ENCODE measurements at places on chromosomes 3 and 15.

DNA sequence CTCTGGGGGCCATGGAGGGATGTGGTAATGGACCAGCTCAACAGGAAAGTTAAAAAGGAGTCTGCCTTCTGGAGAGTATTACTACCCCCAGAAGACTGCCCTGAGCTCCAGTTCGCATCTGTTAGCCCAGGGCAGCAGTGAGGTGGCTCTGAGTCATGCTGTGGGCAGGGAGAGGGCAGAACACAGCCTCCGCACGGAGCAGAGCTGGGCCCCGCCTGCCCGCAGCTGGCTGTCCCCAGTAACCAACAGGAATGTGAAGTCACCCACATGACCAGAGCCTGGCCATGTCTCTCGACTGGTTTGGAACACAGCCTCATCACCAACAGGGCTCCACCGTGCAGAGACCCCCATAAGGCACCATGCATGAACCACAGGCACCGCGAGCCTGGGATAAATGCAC lies 62.1 kb downstream of the CYFIP1 start:
- DNase-seq: no peak

GRCh38 chr3:23099677-23100076 lies 103.5 kb upstream of the UBE2E2 start:
- no peak for DNase-seq

- no peak for DNase-seq
Measured at GRCh38 chr3:194962056-194962455, 276.4 kb downstream of the FAM43A start.

DNA sequence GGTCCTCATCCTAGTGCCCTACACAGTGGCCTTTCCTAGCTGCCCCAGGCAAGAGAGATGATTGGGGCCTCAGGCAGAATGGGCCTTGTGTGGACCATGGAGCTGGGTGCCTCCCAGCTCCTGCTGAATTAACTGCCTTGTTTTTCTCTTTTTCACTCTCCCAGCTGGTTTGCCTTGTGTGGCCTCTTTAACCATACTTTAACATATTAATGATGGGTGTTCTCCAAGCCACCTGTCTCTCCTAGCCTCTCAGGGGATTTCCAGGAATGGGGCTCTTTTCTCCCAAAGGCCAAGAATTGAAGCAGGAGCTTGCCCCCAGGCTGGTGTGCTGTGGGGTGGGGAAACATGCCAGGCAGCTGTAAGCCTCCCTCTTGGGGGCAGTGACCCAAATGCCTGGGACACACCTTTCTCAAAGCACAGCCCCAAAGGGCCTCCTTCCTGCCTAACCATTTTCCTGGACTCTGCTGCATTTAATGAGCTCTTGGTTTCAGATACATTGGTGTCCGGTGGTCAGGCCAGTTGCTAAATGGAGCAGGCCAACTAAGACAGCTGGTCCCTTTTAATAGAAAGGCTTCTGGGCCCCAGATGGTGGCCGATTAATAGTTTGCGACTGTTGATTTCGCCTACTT lies 5.6 kb downstream of the ALPK3 start:
- peak; percentile 94 for DNase-seq

- no peak for DNase-seq
Measured at GRCh38 chr15:55800216-55800615, 57.3 kb upstream of the PRTG start.

- DNase-seq: no peak
Measured at GRCh38 chr3:195817578-195818135, 5.9 kb upstream of the MUC4 start.

DNA sequence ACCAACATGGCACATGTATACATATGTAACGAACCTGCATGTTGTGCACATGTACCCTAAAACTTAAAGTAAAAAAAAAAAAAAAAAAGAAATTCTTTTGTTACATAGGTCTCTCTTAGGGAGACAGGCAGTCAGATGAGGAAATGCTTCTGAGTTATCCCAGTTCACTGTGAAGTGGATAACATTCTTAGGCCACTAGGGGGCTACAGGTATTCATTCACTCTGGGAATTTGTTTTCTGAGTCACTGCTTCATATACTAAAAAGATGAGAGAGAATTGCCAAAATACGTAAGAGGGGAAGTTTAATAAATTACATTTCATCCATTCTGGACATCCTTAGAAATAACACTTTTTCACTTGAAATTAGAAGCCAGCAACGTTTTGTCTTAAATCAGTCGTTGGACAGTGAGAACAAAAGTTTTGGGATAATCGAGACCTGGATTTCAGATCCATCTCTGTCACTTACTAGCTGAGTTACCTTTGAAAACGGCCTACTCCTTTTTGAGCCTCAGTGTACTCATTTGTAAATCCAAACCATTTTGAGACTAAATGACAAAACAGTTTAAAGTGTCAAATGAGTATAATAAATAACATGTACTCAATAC lies 738.4 kb upstream of the ALCAM start:
- peak; percentile 53 for DNase-seq

- peak; percentile 29 for DNase-seq
Measured at GRCh38 chr15:67543348-67543718, 830 bp downstream of the MAP2K5 start.

GRCh38 chr3:25349828-25350724 lies 78.0 kb upstream of the RARB start:
- DNase-seq: no peak

- DNase-seq: no peak
Measured at GRCh38 chr3:42872718-42873117, 3.0 kb downstream of the CYP8B1 start.

DNA sequence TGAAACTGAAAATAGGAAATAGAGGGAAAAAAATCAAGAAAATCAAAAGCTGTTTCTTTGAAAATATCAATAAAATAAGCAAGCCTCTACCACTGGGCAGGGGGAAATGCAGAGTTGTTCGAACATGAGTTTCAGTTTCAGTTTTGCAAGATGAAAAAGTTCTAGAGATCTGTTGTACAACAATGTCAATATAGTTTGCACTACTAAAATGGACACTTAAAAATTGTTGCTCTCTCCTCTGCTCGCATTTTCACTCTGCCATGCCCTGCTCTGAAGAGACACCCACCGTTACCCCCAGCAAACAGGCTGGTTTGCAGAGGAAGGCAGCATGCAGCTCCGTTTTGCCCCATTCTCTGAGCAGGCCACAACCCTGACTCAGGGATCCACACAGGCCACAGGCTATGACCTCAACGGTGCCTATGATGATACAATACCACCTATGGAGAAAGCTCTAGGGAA lies 64.5 kb downstream of the ZNF148 start:
- DNase-seq: no peak

DNA sequence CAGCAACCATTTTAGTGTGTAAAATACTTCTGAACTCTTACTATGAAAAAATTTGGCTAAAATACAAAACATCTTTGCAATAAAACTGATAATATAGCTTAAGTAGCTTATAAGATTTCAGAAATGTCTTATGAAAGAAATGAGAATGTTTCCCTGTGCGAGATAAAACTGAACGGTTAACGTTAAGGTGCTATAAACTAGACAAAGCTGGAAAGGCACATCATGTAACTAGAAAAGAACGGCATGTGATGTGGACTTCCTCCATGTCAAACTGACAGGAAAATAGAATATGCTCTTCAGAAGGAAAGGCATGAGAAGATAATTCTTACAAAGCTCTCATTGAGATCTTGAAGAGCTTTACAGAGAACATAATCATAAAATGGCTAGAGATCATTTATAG lies 36.5 kb downstream of the NCK1 start:
- DNase-seq: no peak

GRCh38 chr15:33116198-33116597 lies 78.3 kb downstream of the FMN1 start:
- DNase-seq: peak; percentile 91

- DNase-seq: peak; percentile 76
Measured at GRCh38 chr3:188400494-188401243, 246.7 kb downstream of the LPP start.

DNA sequence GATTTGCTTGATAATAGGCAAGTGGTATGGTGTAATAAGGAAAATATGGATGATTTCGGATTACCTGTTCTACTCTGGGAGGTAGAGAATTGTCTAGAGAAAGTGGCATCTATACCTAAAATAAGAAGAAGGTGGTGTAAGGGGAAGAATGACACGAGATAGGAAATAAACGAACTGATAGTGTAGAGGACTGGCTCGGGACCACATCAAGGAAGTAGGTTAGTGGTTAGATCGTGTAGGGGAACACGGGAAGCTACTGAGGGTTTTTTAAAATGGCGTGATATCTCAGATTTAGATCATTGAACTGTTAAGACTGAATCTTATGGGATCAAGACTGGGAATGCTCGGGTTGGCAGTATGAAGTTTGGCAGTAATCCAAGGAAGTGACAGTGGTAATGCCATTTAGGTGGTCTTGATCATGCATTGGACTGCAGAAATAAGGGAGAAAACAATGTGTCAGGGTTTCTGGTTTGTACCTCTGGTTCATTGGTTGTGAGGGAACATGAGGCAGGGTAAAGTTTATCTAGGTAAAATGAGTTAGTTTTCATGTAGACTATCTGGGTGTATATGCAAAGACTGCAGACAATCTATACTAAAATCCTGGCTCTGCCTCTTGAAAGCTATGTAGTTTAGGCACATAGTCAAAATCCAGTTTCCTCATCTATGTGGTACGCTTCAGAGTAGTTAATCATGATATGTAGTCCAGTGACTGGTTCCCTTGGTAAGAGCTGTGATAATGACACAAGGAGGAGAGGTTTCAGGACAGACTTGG lies 7.4 kb downstream of the RPL14 start:
- no peak for DNase-seq

GRCh38 chr3:4793311-4793710 lies 185.9 kb upstream of the BHLHE40 start:
- no peak for DNase-seq

GRCh38 chr15:98649472-98650416 lies 1.4 kb downstream of the IGF1R start:
- DNase-seq: peak; percentile 67

- peak; percentile 54 for DNase-seq
Measured at GRCh38 chr3:4588466-4588865, 95.3 kb downstream of the ITPR1 start.

GRCh38 chr3:138494607-138494929 lies 60.2 kb downstream of the ESYT3 start:
- peak; percentile 25 for DNase-seq

DNA sequence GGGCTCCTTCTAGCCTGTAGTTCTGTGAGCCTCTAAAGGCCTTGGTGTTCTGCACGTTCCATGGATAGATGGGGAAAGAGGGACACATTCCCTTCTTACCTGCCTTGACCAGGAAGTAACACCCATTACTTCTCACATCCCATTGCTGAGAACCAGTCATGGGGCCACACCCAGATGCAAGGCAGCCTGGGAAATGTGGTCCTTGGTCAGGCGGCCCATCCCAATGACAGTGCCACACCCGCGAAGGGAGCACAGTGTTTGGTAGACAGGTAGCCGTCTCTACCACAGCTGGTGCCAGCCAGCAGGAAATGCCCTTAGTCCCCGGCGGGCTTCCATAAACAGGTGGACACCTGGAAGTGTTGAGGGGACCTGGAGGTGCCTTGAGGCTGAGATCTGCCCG lies 23.2 kb upstream of the LCTL start:
- no peak for DNase-seq

- DNase-seq: peak; percentile 54
Measured at GRCh38 chr3:124584552-124585391, 145.5 kb upstream of the UMPS start.

- DNase-seq: no peak
Measured at GRCh38 chr3:43004282-43004681, 25.2 kb downstream of the GASK1A start.

DNA sequence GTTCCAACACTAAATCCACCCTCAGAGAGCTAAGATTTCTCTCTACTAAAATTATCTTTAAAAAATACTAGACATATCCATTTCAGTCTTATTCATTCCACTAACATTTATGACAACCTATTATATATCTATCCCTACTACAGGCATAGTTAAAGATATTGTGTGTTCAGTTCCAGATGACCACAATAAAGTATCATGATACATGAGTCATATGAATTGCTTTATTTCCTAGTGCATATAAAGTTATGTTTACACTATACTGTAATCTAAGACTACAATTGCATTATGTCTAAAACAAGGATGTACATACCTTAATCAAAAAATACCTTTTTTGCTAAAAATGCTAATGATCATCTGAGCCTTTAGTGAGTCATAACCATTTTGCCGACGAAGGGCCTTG lies 19.4 kb downstream of the SHOX2 start:
- DNase-seq: no peak

GRCh38 chr3:72152551-72153476 lies 367.9 kb upstream of the PROK2 start:
- DNase-seq: peak; percentile 96

- no peak for DNase-seq
Measured at GRCh38 chr3:104584682-104585081, 782.0 kb upstream of the ALCAM start.

- DNase-seq: no peak
Measured at GRCh38 chr3:9582332-9582731, 28.7 kb upstream of the LHFPL4 start.

DNA sequence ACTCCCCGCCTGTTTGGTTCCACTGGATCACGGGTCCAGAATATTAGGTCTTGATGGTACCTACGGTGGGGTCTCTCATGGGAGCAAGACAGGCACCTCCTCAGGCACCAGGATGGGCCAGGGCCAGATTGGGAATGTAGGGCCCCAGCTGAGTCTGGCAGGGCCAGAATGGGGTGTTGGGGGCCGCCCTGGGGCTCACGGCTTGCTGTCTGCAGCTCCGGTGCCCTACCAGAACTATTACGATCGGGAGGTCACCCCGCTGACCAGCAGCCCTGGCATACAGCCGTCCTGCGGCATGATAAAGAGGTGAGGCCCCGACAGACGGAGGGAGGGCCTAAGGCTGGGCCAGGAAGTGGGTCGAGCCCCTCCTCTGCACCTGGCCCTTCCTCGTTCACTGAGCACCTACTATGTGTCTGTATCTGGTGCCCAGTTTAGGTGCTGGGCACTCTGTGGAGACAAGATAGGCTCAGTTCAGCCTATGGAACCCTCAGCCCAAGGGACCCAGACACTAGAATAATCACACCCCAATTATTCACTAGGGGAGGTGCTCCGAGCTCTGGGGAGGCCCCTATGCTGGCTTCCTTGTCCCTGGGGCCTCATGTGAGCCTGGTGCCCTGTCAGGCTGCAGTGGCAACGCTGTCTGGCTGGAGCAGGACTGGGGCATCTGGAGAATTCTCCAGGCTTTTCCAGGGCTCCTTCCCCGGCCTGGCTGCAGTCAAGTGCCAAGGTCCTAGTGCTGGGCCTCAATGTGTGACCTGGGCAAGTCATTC lies 37.9 kb downstream of the PSTPIP1 start:
- DNase-seq: no peak

GRCh38 chr15:94272251-94272898 lies 41.0 kb downstream of the MCTP2 start:
- DNase-seq: no peak

DNA sequence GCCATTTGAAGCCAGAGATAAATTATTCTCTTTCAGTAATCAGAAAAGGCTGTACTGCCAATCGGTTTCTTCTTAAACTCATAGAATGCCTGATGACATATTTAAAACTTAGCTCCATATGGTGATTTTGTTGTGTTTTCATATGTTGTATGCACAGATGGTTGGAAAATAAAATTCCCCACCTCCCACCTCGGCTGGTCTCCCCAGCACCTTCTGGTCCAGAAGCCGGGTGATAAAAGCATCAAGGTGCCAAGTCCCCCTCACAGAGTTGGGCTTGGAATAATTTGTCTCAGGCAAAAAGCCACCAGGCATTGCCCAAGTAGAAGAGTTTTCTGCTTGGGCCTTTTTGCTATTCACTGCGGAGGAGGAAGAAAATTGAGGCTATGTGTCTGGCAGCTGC lies 18.4 kb downstream of the LARS2 start:
- DNase-seq: no peak

- DNase-seq: no peak
Measured at GRCh38 chr15:80350941-80351610, 53.1 kb upstream of the ARNT2 start.
